Muscle of leg (tissue), 16 donors: ENCODE measurements at places on chromosomes 5 and 9. TPM values are rescaled to one million over a fixed set of nuclear protein-coding genes. Genes with fewer than 3 reads are reported as not detected.

DNA sequence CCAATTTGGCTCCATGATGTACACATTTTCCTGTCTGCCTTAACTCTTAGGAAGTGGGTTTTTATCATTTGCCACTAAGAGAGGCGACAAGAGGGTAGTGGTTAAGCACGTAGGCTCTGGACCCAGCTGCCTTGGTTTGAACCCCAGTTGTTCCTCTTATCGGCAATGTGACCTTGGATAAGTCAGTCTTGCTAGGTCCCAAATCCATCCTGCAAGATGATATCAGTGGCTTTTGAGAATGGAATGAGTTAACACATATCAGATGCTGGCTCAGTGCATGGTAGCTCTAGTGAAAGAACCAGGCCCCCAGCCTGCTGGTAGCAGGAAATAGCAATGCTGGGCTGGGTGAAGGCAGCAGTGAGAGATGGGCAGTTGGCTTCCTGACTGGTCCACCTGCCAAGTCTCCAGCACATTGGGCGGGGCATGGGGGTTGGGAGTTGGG, 72.5 kb downstream of the STK10 start:
- no peak overlapping the region for H3K4me3 ChIP-seq
- DNase-seq, result no peak
- H3K27me3 ChIP-seq, result no peaks in the 10 kb centered on the region
- H3K4me1 ChIP-seq, result peaks cover 25% of the 10 kb centered on the region
- peaks cover 19% of the 10 kb centered on the region for H3K36me3 ChIP-seq

GRCh38 chr5:88049156-88049555, 219.5 kb downstream of the TMEM161B start:
- DNase-seq, result no peak
- H3K4me1 ChIP-seq, result no peaks in the 10 kb centered on the region
- H3K4me3 ChIP-seq, result no peak overlapping the region
- no peaks in the 10 kb centered on the region for H3K36me3 ChIP-seq
- H3K27ac ChIP-seq, result no peak overlapping the region
- no peaks in the 10 kb centered on the region for H3K27me3 ChIP-seq

- H3K36me3 ChIP-seq, result peaks cover 8% of the 10 kb centered on the region
- no peak overlapping the region for H3K27ac ChIP-seq
- H3K4me1 ChIP-seq, result no peaks in the 10 kb centered on the region
- no peak for DNase-seq
These were observed 11.2 kb downstream of the ALG2 start for GRCh38 chr9:99210572-99210971.

DNA sequence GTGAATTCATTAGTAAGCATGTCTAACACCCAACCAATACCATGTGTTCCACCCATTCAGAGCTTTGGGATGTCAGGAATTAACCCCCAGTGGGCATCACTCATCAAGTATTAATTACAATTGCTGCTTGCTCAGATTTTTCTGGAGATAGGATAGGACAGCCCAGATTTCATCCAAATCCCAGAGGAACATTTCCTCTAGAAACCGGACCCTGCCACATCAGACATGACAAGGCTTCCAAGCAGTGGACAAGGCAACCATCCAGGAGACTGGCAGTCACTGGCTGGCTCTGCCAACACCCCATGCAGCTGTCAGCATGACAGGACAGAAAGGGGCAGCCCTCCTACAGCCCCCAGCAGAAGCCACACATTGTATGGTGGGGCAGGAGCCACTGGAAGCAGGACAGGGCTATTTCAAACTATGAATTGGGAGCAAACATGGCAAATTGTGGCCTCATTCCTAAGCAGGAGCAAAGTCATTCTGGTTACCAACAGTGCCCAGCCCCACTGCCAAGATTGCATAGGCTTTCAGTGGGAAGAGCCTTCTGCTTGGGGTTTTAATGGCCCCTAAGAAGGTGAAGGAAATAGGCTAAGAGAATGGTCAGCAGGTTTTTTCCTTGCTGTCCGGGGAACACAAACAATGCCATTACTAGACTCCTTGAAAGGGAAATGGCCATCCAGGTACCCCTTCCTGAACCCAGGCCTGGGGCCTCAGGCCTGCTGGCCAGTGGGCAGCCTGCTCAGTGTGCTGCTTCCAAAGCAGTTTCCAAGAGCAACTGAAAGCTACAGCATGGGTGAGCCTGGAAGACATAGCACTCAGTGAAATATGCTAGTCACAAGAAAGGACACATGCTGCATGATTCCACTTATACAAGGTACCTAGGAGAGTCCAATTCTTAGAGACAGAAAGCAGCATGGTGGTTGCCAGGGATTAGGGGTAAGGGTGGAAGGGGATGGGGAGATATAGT, 294.7 kb upstream of the SLC30A5 start:
- H3K27ac ChIP-seq, result no peak overlapping the region
- H3K36me3 ChIP-seq, result no peaks in the 10 kb centered on the region
- H3K27me3 ChIP-seq, result no peaks in the 10 kb centered on the region
- peaks cover 5% of the 10 kb centered on the region for H3K4me1 ChIP-seq
- H3K4me3 ChIP-seq, result no peak overlapping the region

DNA sequence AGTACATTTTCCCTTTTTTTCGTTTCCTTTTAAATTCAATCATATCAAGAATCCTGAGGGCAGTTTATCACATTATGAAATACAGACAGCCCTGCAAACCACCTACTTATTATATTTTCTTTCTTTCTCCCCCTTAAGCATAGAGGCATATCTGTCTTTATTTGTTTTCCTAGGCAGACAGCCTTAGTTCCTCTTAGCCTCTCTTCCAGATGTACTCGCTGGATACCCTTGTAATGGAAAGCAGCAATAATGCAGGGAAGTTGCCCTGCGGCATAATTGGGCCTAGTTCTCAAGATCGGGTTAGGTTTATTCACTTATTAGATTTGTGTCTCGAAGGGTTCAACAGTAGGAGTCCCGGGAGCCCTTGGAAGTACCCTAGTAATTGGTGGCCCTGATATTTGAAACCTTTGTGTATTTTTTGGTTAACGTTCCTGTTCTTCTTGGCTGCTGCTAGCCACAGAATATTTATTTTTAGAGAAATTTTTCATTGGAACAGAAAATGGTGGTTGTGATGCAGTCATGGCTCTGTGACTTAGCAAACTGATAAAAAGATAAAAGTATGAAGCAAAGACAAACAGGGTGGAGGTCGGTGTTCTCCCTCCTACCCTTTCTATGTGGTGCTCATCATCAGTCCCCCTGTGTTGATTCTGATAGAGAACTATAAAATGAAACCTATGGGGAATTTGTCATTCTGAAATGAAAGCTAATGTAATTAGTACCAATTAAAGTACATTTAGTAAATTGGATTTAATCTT, 6.4 kb downstream of the TLE4 start:
- H3K4me1 ChIP-seq, result peaks cover 9% of the 10 kb centered on the region
- no peak overlapping the region for H3K4me3 ChIP-seq
- no peak overlapping the region for H3K27ac ChIP-seq
- H3K27me3 ChIP-seq, result no peaks in the 10 kb centered on the region
- H3K36me3 ChIP-seq, result peaks cover 6% of the 10 kb centered on the region
- DNase-seq, result peak; percentile 39

DNA sequence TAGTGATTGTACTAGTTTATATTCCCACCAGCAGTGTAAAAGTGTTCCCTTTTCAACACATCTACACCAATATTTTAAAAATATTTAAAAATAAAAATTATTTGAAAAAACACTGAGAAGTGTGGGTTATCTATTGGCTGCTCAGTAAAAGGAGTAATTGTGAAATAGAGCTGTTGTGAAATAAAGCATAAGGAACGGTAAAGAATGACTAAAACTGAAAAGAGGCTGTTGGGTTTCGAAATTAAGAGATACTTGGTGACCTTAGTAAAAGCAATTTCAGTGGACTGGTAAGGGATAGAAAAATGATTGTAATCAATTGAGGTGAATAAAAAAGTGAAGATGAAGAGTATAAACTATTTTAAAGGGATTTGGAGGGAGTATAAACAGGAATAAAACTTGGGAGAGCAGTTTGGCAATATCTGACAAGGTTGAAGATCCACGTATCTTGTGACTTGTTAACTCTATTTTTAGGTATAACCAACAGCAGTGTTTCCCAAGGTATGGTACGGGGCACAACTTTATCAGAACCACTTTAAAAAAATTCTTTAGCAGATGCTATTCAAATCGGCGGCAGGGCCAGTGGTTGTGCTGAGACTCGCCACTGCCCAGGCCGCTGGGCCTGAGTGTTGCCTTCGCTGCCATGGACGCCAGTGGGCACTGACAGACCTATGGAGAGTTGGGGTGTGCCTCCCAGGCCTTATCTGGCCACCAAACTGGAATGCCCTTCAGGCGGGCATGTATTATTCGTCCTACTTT, 63.3 kb downstream of the TMEM38B start:
- no peak overlapping the region for H3K4me3 ChIP-seq
- no peaks in the 10 kb centered on the region for H3K27me3 ChIP-seq
- H3K4me1 ChIP-seq, result no peaks in the 10 kb centered on the region
- H3K27ac ChIP-seq, result no peak overlapping the region
- no peaks in the 10 kb centered on the region for H3K36me3 ChIP-seq

DNA sequence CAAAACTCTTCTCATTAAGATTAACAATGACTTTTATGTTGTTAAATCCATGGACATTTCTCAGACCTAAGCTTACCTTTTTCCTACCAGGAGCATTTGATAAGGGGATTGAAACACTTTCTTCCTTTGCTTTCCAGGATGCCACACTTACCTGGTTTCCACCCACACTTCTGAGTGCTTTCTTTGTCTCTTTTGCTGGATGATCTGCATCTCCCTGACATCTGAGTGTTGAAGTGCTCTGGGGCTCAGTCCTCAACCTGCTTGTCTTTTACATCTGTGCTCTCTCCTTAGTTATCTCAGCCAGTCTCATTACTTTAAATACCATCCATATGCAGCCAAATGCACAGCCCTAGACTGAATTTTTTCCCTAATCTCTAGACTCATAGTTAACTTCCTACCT, 22.9 kb upstream of the GRIA1 start:
- DNase-seq, result no peak
- H3K36me3 ChIP-seq, result no peaks in the 10 kb centered on the region
- no peaks in the 10 kb centered on the region for H3K4me1 ChIP-seq
- no peaks in the 10 kb centered on the region for H3K27me3 ChIP-seq

GRCh38 chr9:89444925-89445765, 52.8 kb downstream of the SEMA4D start:
- no peaks in the 10 kb centered on the region for H3K27me3 ChIP-seq
- no peak overlapping the region for H3K27ac ChIP-seq
- no peak overlapping the region for H3K4me3 ChIP-seq
- H3K36me3 ChIP-seq, result peaks cover 3% of the 10 kb centered on the region

CDKN2B-AS1 gene
- 0.17 TPM for polyA plus RNA-seq

OTULINL gene
- 3.3 TPM for polyA plus RNA-seq

MOCS2 gene
- polyA plus RNA-seq, result 40.6 TPM
